ENCODE measurements at places on chromosomes 12 and 14.

DNA sequence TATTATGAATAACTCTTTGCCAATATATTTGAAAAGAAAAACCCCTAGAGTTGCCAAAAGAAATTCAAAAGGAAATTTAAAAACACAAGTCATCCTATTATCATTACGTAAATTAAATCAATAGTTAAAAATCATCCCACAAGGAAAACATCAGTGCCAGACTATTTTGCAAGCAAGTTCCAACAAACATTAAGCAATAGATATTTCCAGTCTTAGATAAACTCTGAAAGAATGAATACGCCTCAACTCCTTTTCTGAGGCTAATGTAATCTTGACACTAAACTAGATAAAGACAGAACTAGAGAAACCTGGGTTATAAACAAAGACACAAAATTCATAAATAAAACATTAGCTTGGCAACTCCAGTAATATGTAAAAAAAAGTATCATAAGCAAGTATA lies 245.9 kb downstream of the FOXN3 start:
- DNase-seq = no peak

GRCh38 chr14:94879537-94879936 lies 109.6 kb upstream of the GSC start:
- DNase-seq = no peak

GRCh38 chr12:10641735-10642500 lies 28.5 kb upstream of the MAGOHB start:
- DNase-seq = no peak

DNA sequence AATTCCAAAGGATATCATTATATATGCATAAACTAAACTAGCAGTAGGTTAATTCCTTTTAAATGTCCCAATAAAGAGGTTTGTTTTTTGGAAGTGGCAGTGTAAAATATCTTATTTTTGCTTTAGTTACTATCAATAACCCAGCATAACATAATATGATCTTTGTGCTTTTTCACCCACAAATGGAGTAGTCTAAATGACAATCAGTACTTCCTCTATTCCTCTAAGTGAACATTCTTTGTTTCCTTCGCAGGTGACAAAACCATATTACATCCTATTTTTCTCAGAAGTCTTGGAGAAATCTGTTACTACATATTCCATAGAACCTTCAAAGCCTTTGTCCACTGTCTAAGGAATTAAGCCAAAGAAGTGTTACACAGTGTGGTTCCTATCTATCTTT lies 62.5 kb downstream of the MED13L start:
- no peak for DNase-seq

DNA sequence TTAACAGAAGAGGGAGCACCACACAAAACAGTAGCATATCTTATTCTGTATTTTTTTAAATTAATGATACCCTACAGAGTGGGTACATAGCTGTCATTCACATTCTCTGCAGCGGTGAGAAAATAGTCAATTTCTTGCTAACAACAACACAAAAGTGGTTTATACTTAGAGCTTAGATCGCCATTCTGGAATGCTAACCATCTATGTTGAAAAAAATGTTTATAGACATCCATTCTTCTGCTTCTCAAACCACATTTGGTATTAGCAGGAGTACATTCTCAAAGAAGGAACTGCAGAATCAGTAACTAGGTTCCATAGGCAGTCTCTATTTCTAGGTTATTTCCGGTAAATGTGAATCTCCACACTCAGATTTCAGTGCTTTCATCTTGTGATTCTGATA lies 185.9 kb downstream of the PPFIA2 start:
- no peak for DNase-seq

DNA sequence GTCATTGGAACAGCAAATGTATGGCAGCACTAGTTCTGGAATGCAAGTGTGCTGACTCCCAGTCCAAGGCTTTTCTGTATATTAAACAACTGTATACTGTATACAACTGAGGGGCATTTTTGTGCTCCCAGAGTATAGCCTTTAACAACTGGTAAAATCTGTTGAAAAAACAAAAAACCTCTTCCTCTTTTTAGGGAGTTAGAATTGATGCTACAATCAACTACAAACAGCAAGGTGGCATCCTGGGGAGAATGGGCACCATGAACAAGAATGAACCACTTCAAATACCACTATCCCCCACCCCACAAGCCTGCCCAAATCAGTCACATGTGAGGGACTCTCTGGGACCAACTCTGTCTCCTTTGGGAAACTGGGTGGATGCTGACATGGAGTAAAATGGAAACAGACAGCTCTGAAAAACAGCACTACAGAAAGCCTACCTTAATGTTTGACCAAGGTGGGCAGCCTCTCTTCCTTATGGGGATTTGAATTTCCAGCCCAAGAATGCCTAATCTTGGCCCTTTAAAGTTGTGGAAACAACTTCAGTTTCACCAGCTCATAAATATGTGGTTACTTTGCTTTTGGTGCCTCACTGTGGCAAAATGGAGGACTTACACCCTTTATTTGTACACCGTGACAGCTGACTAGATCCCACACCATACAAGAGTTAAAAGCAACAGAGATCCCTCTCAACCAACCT lies 7.5 kb downstream of the VTI1B start:
- no peak for DNase-seq

DNA sequence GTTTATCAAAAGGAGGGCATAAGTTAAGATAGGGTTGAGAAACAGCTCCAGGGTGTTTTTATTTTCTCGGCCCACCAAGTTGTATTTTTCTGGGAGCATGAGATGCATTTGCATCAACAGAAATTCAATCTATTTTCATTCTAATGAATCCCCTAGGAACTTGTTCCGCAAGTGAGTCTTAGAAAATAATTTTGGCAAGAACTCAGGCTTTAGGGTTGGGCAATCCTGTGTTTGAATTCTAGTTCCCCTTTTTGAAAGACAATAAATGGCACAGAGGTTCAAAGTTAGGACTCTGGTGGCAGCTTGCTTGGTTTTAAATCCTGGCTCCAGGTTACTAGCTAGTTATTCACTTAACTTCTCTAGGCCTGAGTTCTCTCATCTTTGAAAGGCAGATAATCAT lies 23.7 kb downstream of the SLC5A8 start:
- DNase-seq = no peak

- DNase-seq = no peak
Observed at GRCh38 chr14:63426838-63427352, 108.2 kb upstream of the GPHB5 start.

DNA sequence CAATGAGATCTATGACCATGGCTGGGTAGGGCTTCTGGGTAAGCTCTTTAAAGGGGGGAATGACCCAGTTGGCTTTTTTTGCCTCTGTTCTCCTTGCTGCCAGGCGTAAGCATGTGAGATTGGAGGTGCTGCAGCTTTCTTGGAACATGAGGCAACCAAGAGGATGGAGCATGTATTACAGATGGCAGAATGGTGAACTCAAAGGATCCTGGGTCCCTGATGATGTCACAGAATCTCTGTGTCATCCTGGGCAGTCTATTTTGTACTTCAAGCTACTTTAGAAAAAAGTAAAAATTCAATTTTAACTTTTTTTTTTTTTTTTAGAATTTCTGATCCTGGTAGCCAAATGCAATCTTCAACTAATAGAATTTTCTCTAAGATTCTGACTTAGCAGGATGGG lies 8.0 kb downstream of the KRT82 start:
- no peak for DNase-seq

DNA sequence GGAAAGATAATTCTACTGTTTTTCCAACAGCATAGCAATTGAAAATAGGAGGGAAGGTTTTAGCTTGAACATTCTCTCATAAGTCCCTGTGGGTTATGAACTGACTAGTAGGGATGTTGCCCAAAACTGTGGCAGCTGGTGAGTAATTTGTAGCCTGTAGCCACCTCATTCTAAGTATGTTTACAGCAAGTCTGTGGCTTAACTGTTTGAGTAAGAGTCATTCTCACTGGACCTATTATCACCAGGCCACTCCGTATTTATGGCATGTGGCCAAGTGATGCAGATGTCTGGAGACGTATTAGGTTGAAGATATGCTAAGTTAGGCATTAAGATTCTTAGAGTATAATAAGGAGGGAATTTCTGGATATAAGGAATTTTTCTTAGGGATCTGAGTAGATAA lies 458.3 kb downstream of the ETNK1 start:
- no peak for DNase-seq

All from Right ventricle myocardium superior (tissue), 1 donor.